ENCODE measurements at places on chromosomes 16 and 17.

- peak; percentile 92 for DNase-seq
These were observed 350.9 kb downstream of the FOXL1 start for GRCh38 chr16:86929057-86929871.

DNA sequence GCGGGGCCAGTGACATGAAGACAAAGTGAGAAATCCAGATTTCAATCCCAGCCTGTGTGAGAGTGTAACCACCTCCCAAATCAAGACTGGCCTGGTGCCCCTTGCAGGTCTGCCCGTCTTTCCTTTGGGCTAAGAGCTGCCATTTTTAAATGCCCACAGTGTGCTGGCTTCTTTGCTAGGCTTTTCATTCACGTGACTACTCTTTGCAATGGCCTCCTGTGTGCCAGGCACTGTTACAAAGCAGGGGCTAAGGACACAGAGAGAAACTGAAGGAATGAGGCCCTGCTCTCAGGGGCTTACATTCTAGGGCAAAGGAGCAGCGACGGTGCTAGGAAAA, 269 bp upstream of the ZSCAN10 start:
- DNase-seq: no peak

GRCh38 chr16:76214856-76215255, 62.3 kb upstream of the CNTNAP4 start:
- no peak for DNase-seq

GRCh38 chr16:78543023-78543422, 443.6 kb downstream of the WWOX start:
- no peak for DNase-seq

GRCh38 chr17:58079300-58080033, 3.8 kb upstream of the DYNLL2 start:
- no peak for DNase-seq

DNA sequence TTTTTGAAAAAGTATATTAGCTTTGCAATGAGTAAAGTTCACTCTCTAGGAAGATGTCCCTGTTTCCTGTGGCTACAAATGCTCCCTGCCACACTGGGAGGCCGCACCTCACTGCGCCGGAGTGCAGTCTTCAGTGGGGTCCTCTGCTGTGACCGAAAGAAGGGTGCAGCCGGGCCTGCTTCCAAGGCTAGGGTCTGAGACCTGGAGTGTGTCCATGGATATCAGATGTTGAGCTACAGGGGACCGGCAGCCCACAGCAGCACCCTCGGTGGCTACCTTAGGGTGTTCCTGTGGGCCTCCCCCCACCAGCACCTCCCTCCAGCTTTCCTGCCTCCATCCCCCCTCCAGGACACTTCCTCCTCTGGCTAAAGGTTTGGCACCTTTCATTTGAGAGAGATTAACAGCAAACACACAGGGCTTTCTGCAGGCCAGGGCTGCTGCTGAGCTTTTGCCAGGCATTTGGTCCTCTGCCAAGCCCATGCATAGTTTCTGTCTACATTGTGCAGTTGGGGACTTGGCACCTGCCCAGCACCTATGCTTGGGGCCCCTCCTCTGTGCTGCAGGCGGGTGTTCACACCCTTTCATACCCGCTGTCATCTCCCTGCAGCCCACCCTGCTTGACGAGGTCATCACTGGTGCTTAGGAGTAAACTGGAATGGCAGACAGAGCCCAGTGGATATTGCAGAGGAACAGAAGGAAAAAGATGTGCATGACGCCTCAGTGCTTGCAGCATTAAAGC, 33.8 kb upstream of the CRISPLD2 start:
- peak; percentile 53 for DNase-seq

DNA sequence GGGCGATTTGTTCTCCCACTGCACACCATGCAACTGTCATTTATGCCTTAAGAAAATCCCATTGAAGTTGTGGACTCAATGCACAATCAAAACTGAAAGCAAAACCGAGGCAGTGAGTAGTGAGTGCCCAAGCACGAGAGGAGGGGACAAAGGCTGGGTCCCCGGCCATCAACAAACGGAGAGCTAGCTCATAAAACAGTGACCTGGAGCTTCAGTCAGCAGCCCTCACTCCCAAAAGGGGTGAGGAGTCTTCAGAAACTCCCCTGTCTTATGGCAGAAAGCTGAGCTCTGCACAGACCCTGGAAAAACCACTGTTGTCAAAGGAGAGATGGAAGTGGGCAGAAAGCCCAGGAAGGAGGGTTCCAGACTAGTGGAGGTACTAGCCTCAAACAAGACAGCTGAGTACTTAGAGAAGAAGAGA, 96.9 kb downstream of the ADCY9 start:
- DNase-seq: peak; percentile 55

DNA sequence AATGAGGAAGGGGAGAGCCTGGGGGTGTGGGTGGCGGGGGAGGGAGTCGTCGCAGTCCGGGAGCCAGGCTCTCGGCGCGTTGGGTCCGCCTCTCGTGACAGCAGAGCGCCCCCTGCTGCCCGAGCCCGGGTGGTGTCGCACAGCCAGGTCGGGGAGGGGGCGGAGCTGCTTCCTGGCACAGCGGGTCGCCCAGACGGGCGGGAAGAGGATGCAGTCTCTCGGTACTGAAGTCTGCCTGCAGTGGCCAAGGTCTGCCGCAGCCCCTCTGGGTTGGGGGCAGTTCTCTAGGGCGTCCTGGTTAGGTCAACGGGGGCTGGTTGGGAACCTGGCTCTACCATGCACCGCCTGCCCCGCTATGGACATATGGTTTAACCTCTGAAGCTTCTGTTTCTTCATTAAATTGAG, 38.2 kb upstream of the CCDC182 start:
- peak; percentile 45 for DNase-seq

DNA sequence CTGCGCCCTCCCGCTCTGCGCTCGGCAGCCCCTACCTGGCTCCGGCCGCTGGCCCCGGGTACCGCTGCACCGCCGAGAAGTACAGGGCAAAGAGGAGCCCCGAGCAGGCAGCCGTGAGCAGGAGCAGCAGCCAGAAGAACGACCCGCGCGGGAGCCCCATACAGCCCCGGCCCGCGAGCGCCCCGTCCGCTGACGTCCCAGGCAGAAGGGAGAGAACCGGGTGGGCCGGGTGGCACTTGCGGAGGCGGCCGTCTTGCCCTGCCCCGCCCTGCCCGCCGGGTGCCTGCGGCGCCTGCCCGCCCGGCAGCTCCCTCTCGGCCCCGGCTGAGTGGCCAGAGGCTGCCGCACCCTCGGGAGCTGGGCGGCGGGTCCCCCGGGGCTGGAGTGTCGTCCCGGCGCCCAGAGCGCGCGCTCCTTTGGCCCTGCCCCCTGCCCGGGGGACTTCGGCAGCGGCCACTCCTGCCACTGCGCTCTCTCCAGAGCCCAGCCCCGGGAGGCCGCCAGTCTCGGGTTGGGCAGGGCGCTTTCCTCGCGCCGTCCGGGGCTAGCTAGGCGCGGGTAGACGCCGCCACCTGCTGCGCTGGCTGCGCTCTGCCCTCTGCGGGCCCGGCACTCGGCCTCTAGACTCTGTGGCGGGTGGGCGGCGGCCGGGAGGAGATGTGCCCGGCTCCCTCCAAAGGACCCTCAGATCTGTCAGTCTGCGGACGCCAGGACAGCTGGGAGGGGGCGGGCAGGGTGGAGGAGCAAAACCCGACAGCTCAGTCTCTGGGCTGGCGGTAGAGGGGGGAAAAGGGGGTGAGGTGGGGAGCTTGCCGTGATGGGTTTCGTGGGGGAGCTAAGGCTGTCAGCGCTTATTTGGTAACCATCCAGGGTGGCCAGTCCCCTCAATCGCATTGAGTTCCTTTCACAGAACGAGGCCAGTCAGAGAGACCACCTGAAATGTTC, at the start of gene ST6GALNAC2:
TSS of gene ST6GALNAC2 (minus strand) at position 212 of the 945 bp plus-strand sequence. CDS start at position 160, 52 bp downstream.
- peak; percentile 53 for DNase-seq

DNA sequence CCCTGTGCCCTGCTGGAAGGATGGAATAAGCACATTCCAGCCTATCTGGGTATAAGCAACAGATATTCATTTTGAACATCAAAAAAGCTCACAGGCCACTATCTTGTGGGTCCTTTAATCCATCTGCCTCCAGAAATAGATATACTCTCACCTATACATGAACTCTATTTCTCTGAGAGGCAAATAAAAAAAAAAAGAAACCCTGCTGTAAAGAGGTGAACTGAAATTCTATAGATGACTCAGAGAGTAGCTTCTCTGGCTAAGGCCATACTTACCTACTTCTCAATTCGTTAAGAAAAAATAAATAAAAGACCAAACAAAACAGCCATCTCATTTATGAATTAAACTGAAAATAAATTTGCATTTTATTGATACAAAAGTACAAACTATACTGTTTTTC, 86.3 kb downstream of the DYNLRB2 start:
- no peak for DNase-seq

GRCh38 chr16:4290236-4290830, 17.5 kb upstream of the TFAP4 start:
- peak; percentile 94 for DNase-seq

DNA sequence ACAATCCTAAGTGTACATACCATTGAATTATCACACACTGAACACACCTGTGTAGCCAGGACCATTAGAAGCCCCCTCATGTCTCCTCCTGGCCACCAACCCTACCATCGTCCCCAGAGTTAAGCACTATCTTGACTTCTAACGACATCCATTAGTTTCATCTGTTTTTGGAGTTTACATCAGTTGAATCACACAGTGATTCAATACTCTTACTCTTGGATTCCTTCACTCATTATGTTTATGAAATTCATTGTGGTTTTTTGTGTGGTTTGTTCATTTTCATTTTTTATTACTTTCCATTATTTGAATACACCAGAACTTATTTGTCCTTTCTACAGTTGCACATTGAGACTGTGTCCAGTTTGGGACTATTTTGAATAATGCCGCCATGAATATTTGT, 13.6 kb downstream of the DRC7 start:
- no peak for DNase-seq

GRCh38 chr16:85464383-85465305, 148.5 kb upstream of the GSE1 start:
- DNase-seq: no peak

- no peak for DNase-seq
These were observed 394.8 kb downstream of the KCNJ2 start for GRCh38 chr17:70564006-70564620.

- no peak for DNase-seq
These were observed 53.8 kb downstream of the PRMT7 start for GRCh38 chr16:68364561-68364998.

DNA sequence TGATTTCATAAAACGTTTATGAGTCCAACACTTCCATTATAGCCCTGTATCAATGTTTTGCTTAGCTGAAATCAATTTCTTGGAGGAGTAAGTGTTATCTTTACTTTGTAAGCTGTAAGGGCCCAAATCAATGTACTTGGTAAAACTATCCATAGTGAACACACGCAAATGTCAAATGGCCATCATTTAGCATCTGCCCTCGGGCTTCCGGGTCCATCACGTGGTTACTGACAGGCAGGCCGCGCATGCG, 687 bp upstream of the NARF start:
- DNase-seq: peak; percentile 96

- no peak for DNase-seq
These were observed 9.8 kb upstream of the RNF157 start for GRCh38 chr17:76250141-76250540.

DNA sequence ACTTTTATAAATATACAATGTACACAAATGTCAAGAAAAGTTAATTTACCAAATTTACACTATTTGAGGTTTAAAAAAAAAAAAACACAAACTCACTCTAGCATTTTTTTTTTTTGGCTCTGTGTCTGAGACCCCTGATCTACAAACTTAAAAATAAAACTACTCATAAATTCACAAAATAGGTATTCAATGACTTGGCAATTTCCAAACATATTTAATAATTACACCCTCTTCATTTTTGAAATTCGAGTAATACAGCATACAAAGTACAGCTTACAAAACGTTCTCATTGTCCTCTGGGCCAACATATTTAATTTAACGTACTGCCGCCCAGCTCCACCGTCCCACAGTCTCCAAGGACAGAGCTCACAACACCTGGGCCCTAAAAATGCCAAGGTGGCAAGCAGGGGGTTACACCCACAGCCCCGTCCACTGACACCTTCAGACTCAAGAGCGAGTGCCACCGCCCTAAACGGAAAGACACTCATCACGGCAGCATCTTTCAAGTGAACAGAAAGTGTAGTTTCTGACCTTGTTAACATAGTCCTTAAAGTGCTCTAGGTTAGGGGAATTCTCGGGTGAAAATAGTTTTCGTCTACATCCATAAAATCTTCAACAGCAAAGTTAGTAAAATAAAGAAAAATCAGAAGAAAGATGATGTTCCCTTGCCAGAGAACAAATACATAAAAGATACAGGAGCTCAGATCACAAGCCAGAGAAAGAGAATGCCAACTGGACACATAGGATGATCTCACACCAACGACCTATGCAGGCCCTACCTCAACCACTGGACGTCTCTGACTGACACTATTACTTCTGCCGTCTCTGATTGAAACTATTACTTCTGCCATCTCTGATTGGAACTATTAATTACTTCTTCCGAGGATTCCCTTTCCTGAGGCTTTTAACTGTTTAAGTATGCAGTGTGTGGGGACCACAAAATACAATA, 4.2 kb downstream of the ADCY9 start:
- peak; percentile 13 for DNase-seq

DNA sequence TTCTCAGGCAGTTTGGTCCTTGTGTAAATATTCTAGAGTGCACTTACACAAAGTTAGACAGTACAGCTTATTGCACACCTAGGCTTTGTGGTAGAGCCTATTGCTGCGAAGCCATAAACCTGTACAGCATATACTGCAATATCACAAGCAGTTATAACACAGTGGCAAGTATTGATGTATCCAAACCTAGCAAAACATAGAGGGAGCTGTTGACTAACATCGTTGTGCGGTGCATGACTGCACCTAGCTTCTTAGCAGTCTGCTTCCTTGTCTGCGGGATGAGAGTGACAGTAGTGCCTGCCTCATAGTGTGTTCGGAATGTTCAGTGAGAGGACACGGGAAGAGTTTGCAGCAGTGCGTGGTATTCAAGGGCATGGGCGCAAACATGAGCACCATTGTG, 78.9 kb downstream of the MPRIP start:
- no peak for DNase-seq

DNA sequence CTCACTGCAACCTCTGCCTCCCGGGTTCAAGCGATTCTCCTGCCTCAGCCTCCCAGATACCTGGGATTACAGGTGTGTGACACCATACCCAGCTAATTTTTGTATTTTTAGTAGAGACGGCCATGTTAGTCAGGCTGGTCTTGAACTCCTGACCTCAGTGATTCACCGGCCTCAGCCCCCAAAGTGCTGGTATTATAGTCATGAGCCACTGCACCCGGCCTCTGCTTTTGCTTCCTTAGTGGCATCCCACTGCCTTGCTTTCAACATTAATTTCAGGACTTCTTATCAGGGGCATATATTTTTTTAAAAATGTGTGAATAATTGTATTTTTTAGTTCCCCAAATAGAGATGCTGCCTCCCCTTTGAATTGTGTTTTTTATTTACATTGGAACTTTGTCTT, 98.8 kb downstream of the SYCE1L start:
- peak; percentile 73 for DNase-seq

- DNase-seq: no peak
These were observed 302.4 kb upstream of the TNRC6C start for GRCh38 chr17:77656054-77656453.

DNA sequence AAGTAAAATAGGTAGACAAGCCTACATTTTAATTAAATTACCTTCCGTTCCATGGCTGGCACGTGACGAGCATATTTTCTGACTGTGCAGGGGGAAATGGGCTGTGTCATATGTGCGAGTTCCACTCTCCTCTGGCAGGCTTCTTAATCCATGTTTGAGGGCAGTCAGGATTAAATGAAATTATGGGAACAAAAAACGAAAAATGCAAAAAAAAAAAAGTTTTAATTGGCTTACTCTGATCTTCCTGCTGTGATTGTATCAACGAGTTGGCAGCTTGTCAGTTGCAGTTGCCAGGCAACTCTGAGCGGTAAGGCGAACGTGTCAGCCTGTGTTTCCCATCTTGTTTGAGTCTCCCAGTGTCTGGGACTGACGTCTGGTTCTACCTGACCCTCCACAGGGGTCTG, 302.9 kb upstream of the XYLT1 start:
- no peak for DNase-seq

- DNase-seq: no peak
These were observed 2295.3 kb downstream of the TP53TG3F start for GRCh38 chr16:35754391-35755369.
